AG04449 (cell line): ENCODE measurements at places on chromosomes 12 and 14.

GRCh38 chr12:10220398-10221077, 7.9 kb downstream of the GABARAPL1 start:
- no peak for DNase-seq

GRCh38 chr14:90375934-90376333, 20.9 kb upstream of the CALM1 start:
- no peak for DNase-seq

DNA sequence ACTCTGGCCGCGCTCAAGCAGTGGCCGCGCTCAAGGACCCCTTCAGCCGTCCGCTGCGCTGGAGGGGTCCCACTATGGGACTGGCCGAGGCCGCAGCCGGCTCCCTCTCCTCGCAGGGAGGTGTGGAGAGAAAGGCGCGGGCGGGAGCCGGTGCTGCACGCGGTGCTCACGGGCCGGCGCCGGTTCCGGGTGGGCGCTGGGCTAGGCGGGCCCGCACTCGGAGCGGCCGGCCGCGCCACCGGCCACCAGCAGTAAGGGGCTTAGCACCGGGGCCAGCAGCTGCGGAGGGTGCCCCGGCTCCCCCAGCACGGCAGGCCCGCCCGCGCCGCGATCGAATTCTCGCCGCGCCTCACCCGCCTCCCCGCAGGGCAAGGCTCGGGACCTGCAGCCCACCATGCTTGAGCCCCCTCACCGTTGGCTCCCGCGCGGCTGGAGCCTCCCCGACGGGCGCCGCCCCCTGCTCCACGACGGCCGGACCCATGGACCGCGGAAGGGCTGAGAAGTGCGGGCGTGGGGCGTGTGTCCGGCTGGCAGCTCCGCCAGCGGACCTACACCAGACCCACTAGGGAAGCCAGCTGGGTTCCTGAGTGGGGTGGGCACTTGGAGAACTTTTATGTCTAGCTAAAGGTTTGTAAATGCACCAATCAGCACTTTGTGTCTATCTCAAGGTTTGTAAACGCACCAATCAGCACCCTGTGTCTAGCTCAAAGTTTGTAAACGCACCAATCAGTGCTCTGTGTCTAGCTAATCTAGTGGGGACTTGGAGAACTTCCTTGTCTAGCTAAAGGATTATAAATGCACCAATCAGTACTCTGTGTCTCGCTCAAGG, 49.5 kb downstream of the KLHL28 start:
- DNase-seq, result no peak

DNA sequence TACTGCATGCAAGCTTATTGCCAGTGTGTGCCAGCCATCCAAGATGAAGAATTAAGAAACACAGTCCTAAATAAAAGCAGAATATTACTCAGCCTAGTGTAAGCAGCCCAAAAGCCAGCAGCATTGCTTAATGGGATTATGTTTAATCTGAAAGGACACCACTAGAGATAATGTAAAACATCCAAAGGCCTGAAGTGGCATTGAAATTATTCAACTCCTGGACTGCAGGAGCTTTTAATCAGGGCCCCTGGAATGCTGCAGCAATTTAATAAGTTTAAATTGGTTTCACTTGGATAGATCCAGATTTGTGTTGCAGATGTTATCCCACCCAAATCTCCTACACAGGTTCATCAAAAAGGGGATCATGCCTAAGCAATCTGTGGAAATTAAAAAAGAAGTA, 193.0 kb downstream of the C12orf50 start:
- no peak for DNase-seq

- no peak for DNase-seq
Measured at GRCh38 chr14:91315844-91316267, 71.4 kb upstream of the GPR68 start.

GRCh38 chr12:94123127-94123526, 25.2 kb upstream of the PLXNC1 start:
- no peak for DNase-seq

GRCh38 chr14:28777471-28778137, 11.0 kb downstream of the FOXG1 start:
- DNase-seq, result no peak

- no peak for DNase-seq
Measured at GRCh38 chr12:28603239-28603638, 413.0 kb downstream of the CCDC91 start.

DNA sequence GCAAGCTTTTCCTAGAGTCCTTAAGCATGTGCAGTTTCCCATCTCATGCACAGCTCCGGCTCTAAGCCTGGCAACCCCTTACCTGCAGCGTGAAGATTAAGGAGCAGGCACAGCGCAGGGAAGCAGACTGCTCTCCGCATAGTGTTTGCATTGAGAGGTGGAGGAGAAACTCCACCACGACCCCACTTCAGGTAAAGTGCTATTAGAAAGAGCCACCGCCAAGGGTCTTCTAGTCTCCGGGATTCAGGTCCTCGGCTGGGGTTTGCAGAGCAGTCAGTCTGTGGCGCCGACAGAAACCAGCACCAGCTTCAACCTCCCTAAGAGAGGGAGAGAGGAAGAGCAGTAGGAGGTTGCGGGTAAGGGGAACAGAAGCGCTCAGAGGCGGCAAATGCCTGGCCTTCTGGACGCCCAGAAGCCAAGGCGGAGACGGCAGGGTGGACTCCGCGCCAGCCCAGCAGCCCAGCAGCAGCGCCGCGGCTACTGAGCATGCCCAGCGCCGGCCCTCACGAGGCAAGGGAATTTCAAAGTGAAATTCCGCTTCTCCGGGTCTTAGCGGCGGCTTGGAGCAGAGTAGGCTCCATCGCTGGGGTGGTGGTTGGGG, at the start of gene PTPRR:
Gene PTPRR, minus strand, starts transcription at position 488 of the 601 bp plus-strand sequence. Its CDS starts 348 bp downstream, at position 140.
- DNase-seq, result no peak

GRCh38 chr14:34711169-34711568, 3.2 kb downstream of the CFL2 start:
- DNase-seq, result peak; percentile 93

- no peak for DNase-seq
Measured at GRCh38 chr12:88291498-88292131, 149.5 kb downstream of the TMTC3 start.

DNA sequence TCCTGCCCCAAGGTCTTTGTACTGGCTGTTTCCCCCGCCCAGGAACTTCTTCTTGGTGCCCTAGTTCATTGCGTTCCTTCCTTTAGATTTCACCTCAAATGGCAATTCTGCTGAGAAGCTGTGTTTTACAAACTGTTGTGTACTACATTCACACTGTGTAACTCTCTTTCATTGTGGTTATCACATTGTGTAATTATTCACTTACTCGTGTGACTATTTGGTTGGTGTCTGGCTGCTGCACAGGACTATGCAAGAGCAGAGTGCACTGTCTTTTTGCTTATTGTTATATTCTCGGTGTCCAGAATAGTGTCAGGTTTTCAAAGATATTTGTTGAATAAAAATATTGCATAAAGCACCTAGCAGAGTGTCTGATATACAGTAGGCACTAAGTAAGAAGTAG, 177.2 kb upstream of the PRICKLE1 start:
- DNase-seq, result no peak

- no peak for DNase-seq
Measured at GRCh38 chr14:24372701-24373416, 4.9 kb downstream of the NFATC4 start.

DNA sequence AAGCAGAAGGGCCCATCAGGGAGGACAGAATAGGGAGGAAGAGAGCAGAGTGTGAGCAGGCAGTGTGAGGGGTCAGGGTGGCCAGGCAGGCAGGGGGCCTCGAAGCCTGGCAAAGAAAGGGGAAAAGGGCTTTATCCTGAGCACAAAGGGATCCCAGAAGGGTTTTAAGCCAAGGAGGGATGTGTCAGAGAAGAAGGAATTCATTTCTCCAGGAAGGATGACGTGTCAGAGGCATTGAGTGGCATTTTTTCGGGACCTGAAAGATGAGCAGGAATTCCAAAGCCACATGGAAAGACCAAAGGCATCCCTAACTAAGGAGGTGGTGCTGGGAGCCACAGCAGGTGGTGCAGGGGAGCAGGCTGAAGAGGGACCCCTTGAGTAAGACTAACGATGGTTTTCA, 132.1 kb downstream of the DICER1 start:
- DNase-seq, result no peak

DNA sequence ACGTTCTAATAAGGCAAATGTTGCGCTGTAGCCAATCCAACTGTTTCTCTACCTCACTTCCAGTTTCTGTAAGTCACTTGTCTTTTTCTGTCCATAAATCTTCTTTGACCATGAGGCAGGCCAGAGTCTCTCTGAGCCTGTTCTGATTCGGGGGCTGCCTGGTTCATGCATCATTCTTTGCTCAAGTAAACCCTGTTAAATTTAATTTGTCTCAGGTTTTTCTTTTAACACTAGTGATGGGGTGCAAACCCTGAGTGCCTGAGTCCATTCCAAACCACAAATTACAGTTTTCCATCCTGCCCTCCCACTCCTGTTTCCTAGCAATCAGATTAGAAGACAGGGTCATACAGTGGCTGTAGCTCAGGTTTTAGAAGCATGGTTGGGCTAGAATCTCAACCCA, 41.9 kb downstream of the VWF start:
- DNase-seq, result no peak

DNA sequence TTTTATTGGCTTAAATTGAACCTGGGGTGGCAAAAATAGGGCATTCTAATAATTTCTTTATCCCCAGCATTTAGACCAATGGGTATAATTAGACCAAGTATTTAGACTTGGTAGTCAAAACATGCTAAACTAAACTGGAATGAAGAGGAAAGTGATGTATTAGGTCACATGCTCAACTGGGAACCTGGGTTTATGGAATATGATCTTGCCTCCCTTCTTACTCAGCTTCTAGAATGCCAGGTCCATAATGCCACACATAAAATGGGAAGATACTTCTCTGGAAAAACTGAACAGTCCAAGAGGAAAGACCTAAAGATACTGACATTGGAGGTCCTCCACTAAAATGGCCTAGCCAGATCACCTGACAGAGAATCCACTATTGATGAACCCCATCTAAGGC, 6.2 kb upstream of the BIN2 start:
- DNase-seq, result no peak

DNA sequence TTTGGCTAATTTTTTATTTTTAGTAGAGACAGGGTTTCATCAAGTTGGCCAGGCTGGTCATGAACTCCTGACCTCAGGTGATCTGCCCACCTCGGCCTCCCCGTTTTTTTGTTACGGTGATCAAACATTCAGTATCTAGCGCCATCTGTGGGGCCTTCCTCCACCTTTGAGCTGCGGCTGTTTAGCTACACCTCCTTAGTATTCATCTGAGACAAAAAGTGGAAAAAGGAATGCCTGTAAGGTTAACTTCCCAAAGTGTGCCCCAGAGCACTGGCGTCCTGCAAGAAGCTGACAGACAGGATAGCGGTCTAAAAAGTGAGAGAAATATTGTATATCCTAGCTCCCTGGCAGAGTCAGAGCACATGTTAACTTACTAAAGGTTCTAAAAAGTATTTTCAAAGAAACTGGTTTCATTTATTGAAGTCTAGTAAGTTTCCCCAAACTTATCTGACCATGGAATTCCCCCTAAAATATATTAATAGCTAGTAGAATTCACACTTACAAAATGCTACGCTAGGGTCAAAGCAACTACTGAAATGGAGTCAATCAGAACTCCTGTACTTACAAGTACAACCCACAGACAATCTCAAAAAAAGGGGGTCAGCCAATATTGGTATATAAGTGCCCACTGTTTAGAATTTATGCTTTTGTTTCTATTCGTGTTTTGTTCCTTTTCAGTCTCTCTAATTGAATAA, 59.1 kb downstream of the DUSP16 start:
- no peak for DNase-seq

- DNase-seq, result no peak
Measured at GRCh38 chr12:19746471-19746870, 307.2 kb downstream of the AEBP2 start.

DNA sequence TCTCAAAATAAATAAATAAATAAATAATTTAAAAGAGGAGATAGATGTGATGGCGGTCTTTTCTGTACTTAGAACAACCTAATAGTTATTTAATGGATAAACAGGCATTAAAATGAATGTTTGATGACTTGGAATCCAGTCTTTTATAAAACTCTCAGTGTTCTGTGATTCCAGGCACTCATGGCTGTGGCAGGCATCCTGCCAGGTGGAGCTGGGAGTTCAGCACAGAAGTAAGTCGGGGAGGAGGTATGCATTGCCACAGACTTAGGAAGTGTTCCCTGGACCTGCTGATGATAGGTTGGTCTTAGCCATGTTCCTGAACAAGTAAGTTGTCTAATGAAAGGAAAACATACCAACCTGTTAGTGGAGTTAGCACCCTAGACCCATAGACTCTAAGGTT, 126.3 kb downstream of the CACNA1C start:
- no peak for DNase-seq

DNA sequence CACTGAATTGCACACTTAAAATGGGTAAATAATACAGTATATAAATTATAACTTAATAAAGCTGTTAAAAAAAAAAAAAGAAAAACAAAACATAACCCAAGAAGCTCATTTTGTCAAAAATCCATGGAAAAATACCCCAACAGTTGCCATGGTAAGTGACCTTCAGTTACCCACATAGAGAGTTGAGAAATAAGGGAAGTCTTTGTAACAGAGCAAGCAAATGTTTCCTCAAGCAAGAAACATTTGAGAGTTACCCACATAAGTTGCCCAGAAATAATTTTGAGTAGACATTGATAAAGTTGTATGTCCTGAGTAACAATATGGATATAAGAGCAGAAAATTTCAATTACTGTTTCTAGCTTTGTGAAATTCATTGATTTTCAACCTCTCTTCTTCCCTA, 227.4 kb downstream of the CCDC59 start:
- DNase-seq, result no peak

GRCh38 chr12:112149596-112149995, 24.2 kb downstream of the TRAFD1 start:
- no peak for DNase-seq

GRCh38 chr12:12741660-12742059, 24.5 kb downstream of the CDKN1B start:
- DNase-seq, result no peak

GRCh38 chr14:28102814-28103213, 663.8 kb upstream of the FOXG1 start:
- no peak for DNase-seq

DNA sequence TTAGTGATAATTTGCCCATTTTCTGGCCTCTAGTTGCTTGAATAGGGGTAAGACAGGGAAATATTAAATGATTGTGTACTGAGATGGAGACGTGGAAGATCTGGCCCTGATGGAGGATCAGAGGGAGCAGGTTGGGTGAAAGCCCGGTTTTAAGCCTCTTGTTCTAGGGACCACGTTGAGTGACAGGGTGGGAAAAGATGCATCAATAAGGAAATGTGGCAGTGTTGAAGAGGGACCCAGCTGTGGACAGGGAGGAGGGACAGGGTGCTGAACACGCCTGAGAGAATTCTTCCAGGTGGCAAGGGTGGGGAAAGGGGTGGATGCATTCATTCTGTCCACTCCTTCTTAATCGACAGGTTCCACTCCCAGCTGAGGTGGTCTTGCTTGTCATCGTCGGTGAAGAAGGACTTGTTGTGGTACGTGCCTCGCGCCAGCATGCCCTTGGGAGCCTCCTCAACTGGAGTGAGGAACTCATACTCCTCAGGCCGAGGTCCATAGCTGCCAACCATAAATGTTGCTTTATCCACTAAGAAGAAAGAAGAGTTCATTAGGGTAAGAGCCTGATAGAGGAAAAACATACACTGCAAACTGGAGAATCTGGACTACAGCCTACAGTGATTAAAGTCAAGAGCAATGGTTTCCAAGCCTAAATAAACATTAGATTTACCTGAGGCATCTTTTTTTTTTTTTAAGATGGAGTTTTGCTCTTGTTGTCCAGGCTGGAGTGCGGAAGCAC, 4.0 kb upstream of the ERP27 start:
- no peak for DNase-seq

- peak; percentile 31 for DNase-seq
Measured at GRCh38 chr14:79436335-79436734, 775.0 kb downstream of the DIO2 start.

GRCh38 chr14:56005191-56006053, 112.8 kb upstream of the PELI2 start:
- peak; percentile 59 for DNase-seq
